ENCODE measurements at places on chromosomes 2 and 18.

GRCh38 chr18:28152754-28153153, 24.2 kb downstream of the CDH2 start:
- no peak for DNase-seq

DNA sequence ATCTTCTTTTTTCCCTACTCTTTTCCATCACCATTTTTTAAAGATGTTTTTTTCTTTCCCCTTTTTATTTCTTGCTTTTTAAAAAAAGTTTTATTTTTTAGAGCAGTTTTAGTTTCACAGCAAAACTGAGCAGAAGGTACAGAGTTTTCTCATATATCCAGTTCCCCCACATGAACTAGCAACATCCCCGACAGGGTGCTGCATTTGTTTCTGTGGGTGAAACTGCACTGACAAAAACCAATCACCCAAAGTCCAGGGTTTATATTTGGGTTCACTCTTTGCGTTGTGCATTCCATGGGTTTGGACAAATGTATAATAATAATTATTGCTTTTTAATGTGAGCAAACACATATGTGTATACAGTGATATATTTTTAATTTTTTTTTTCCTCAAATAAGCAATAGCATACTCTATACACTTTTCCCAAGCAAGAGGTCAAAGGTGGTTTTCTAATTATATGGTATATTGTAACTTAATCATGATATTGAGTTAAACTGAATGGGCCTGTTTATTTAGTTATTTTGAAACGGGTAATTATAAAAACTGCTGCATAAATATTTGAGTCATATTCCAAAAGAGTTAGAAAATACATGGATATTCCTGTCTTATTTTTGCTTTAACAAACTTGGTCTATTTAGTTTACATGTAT, 50.3 kb downstream of the NCK2 start:
- DNase-seq = no peak

GRCh38 chr2:190697421-190697820, 48.5 kb downstream of the NAB1 start:
- DNase-seq = no peak

DNA sequence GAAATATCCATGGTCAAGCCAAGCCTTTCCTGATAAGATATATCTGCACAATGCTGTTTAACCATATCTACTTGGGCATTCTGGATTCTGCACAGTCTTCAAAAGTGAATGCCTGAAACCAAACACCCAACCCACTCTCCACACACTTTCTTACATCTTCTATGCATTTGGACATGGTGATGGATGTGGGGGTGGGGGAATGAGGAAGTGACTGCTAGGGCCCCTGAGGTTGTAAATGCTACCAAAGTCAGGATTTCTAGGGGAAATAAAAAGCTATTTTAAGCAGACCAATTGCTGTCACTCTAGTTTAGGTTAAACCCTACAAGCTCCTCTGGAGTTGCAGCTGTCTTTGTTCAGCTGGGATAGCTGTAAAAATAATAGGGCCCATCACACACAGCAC, 26.7 kb upstream of the TGFA start:
- DNase-seq = no peak

DNA sequence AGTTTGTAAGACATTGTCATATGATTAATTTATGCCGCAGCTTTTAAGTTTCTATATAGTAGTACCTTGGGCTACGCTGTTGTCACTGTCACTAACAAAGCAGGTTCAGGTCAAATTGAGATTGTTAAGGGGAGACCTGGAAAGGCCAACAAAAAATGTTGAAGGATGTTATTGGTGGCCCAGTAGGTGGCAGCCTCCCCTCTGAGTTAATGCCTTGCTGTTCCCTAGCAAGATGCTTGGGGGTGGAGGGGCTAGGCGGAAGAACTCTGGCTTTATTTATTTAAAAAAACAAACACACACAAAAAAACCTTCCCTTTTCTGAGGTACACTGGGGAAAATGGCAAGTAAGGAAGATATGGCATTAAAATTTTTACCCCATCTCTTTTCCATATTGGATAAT, 128.3 kb upstream of the ATP5MC3 start:
- DNase-seq = peak; percentile 55

GRCh38 chr2:147980940-147981528, 39.5 kb downstream of the ORC4 start:
- no peak for DNase-seq

DNA sequence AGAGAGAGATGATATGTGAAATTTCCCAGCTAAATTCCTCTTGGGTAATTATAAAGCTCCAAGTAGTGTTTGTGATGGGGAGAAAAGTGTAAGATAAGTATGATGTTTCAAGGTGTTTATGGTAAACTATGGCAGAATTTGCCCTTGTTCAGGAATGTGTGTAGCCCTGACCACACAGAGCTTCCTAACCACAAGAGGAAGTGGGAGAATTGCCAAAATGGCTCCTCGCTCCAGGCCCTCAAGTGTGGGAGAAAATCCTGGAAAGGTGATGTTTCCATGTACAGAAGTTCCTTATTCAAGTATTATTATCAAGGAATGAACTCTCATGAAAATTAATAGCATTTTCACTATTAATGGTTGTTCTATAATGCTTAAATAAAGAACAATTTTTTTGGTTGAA, 878.3 kb downstream of the TDRD15 start:
- DNase-seq = no peak

GRCh38 chr2:21165350-21165749, 41.6 kb downstream of the TDRD15 start:
- no peak for DNase-seq

DNA sequence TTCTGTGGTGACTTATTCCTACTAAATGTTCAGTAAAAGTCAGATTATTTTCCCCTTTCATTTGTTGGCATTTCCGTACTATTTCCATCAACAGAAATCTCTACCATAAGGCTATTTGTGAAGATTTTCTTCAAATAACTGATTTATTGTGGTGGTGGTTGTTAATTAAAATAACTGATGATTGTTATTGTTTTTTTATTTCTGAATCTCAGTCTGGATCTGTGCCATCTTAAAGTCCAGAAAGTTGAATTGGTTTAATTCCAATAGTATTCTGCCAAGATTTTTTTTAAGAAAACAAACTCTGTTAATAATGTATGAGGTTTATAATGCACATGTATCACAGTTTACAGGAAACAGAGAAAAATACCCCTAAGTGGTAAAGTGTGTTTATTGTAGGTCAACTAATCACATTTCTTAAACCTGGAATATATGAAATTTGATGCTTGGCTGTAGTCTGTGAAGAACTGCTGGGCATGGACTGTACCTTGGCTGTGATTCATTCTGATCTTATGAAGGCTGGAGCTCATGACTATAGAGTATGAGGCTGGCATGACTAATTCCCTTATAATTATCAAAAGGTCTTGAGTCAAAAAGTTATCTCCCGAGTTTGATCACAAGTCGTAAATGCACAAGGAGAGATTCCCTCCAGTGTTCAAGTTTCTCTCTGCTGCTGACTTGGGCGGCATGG, 134.2 kb upstream of the RND3 start:
- DNase-seq = no peak

GRCh38 chr2:234146087-234146826, 95.8 kb downstream of the SPP2 start:
- no peak for DNase-seq

- no peak for DNase-seq
Measured at GRCh38 chr2:214560176-214560575, 149.3 kb downstream of the VWC2L start.

DNA sequence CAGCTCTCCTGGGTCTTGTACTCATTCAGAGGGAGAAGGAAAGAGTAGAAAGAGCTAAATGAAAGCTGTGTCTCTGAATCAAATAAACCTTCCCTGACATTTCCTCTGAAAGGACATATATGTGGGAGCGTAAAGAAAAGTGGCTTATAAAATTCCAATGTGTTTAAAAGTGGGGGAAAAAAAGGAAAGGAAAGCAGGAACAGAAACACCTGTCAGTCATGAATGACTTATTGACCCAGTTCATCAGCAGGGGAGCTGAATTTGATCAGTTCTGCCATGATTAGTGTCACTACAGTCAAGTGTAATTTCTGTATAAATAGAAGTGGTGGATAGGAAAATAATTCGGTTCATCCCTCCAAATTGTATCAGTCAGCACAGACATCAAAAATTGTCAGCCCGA, 382.5 kb downstream of the ERBB4 start:
- no peak for DNase-seq

- no peak for DNase-seq
Measured at GRCh38 chr18:42281124-42281523, 326.1 kb downstream of the PIK3C3 start.

DNA sequence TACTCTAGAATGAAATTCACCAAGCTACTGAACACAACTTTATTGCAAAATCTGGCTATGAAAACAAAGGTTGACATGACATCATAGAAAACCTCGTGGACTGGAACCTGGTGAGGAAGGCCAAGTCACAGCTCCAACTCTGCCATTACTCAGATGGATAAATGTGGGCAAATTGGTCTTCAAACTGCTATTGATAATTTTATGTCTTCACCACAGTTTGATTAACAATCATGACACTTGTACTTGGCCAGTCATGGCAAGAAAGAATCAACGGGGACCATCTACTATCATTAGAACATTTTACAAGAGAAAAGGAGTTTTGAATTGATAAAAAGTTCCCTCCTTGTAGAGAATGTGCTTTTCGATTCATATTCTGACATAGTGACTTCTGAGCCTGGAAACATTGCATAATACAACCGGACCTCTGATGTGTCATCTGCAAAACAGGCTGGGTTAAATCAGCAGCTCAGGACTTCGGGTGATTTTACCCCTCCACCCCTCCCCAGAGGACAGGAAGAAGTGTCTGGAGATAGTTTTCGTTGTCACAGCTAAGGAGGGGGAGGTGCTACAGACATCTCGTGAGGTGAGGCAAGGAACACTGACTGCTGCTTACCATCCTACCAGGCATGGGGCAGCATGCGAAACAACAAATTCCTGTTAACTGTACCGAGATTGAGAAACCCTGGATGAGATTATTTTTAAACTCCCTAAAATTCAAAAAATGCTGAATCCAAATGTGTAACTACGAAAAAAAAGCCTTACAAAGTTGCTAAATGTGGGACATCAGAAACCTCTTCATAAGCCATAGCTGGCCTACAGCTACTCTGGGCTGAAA, 8.4 kb downstream of the L3MBTL4 start:
- no peak for DNase-seq

DNA sequence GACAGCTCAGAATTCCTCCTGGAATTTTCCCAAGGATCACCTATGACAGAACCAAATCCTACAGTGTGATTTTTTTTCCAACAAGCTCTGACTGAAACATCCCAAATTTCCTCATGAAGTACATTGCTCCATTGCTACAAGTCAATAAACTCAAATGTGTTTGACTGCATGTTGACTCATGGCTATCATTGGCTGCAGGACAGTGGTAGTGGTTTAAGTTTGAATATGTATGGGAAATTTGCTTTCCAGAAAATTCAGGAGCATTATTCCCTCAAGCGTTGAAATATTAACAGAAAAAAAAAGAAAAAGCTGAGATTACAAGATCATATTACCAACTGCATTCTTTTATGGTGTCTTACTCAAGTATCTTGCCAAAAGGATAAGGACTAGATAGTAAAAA, 402.8 kb upstream of the DSEL start:
- DNase-seq = no peak

GRCh38 chr2:4529738-4530137, 826.4 kb downstream of the DCDC2C start:
- no peak for DNase-seq

DNA sequence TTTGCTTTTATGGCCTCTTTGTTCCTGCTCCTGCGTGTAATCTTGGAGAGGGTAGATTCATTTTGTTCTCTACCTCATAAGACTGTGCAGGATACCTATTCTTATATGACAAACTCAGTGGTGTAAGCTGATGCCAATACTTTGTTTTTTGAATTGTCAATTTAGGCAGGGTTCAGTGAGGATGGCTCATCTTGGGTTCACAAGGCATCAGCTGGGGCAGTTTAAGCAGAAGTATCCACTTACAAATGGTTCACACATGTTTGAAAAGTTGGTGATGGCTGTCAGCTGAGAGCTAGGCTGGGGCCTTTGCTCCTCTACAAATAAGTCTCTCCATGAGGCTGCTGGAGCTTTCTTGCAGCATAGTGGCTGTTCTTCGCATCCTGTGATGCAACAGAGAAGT, 920.6 kb upstream of the PIK3C3 start:
- no peak for DNase-seq

DNA sequence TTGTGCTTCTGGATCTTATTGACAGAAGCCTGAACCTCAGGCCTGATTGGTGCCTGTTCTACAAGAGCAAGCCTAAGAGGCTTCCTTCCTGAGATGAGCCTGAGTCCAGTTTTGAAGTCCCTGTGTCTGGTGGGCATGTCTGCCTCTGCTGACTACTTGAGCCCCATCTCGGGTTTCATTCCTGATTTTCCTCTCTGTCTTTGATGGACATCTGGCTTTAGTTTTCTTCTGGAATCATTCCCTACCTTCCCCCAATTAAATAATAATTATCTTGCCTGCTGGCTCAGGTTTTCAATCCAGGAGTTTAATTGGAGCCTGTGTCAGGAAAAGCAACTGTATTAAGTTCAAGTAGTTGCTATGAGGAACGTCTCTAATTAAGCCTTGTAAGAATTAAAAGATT, 135.5 kb upstream of the MC4R start:
- DNase-seq = no peak

- no peak for DNase-seq
Measured at GRCh38 chr2:192887337-192887736, 692.6 kb upstream of the TMEFF2 start.

- DNase-seq = no peak
Measured at GRCh38 chr2:105708697-105709096, 36.0 kb upstream of the NCK2 start.

- no peak for DNase-seq
Measured at GRCh38 chr2:140589696-140590095, 1541.1 kb downstream of the LRP1B start.

GRCh38 chr18:69196336-69196735, 204.4 kb upstream of the DOK6 start:
- no peak for DNase-seq

DNA sequence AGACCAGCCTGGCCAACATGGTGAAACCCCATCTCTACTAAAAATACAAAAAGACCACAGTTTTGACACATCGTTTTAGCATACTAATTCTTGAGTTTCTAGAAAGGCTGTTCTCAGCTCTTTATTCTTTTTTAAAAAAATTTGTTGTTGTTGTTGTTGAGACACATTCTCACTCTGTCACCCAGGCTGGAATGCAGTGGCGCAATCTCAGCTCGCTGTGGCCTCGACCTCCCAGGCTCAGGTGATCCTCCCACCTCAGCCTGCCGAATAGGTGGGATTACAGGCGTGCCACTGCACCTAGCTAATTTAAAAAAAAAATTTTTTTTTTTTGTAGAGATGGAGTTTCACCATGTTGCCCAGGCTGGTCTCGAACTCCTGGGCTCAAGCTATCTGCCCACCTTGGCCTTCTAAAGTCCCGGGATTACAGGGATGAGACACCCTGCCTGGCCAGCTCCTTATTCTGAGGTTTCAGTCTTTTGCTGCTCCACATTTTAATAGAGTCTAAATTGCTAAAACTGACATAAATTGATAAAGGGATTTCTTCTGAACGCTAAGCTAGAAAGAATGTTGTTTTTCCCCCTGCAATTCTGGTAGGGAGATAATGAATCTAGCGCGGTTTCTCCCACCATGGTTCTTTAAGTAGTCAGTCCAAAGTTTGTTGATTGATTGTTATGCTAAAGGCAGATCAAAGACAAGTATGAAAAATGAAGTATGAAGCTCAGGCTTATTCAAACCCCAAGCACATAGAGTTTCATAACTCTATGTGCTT, 32.6 kb upstream of the CABLES1 start:
- no peak for DNase-seq

Measured in neural progenitor cell (in vitro differentiated cells).